ENCODE measurements at places on chromosomes 7 and 10.

- DNase-seq = no peak
Observed at GRCh38 chr7:141342621-141343408, 208.4 kb upstream of the AGK start.

DNA sequence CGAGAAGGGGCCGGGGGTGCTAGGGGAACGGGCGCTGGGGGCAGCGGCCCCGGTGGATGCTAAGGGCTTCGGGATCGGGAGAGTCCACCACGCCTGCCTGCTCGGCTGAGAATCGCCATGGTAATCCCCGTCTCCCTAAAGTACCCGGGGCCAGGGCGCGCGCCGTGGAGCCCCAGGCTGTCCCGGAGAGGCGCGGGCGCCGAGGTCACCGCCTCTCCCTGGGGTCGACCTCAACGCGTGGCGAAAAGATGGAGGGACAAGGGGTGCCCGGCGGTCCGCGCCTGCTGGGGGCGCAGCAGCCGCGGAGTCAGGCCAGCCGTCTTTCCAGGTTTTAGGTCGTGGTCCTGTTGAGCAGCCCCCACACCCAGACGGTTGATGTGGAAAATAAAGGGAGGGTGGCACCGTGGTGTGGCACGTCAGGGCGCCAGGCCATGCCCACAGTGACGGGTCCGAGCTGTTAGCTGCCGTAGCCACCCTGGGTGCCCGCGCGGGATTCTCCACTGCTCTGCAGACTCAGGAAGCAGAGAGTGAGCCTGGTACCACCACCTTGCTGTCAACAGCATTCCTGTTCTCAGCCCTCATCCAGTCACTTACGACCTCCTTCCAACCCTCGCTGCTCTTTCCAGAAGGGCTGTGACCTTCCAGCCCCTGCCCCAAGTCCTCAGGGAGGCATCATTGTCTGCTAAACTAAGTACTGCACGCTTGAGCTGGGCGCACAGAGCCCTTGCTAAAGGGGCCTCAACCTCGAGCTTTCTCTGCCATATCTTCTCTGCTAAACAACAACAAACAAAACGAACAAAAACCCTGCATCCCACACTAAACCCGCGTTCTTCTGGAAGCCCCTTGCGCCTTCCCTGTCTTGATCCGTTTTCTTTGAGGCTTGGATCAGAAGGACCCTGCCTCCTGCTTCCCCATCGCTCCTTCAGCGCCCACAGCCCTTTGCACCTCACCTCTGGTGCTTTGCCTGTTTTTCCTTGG lies 666 bp downstream of the SMKR1 start:
- no peak for DNase-seq

DNA sequence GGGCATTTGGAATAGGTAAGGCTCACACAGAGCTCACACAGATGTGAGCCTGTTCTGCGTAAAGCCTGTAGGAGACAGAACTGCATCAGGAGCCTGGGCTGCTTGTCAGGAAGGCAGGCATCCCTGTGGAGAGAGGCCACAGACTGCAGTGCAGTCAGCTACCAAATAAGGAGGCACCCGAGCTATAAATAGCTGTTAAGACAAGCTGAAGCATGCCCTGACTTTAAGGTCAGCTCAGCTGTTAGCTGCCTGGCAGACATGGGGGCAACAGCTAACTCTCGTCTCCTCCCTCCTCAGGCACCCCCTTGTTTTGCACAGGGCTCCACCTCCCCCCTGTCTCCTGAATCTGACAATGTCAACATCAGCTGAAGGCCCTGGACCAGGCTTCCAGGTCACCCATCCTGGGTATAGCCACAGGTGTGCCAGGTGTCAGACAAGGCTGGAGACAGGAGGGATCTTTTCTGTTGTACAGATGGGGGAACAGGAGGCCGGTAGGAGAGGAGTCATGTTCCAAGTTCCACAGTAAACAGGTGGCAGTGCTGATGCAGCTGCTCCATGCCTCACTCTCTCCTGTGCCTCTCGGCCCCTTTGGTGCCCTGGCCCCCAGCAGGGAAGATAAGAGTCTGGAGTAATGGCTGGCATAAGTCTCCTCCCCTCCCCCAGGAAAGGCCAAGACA lies 27.6 kb upstream of the MKRN1 start:
- no peak for DNase-seq

DNA sequence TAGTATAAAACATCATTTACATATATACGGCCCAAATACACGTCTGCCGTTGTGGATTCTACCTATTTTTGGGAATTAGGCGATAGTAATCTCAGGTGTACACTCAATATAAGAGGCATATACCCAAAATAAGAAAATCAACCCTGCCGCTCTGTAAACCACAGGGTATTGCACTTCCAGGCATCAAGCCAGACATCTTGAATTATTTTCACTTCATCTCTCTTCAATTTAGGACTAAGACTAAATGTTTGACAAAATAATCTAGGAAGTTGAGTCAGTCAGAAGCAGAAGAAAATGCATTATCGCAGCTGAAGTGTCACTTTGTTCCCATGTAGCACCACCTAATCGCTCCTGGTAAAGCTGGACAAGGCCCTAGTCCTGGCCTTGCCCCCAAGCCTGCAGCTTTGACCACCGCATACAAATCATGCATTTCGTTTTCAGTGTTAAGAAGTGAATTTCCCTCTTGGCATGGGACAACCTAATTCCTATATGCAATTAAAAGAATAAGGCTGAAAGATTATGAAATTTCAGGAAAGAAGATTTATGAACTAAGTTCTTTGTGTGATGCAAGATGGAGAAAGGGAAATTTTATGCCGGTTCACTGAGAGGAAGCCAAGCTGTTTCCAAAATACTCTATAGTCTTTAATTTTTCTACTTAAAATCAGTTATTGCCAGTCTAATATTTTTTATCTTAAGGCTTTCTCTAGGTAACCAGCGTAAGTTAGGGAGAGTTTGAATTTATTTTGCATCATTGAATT lies 26.0 kb downstream of the CABCOCO1 start:
- DNase-seq = no peak

DNA sequence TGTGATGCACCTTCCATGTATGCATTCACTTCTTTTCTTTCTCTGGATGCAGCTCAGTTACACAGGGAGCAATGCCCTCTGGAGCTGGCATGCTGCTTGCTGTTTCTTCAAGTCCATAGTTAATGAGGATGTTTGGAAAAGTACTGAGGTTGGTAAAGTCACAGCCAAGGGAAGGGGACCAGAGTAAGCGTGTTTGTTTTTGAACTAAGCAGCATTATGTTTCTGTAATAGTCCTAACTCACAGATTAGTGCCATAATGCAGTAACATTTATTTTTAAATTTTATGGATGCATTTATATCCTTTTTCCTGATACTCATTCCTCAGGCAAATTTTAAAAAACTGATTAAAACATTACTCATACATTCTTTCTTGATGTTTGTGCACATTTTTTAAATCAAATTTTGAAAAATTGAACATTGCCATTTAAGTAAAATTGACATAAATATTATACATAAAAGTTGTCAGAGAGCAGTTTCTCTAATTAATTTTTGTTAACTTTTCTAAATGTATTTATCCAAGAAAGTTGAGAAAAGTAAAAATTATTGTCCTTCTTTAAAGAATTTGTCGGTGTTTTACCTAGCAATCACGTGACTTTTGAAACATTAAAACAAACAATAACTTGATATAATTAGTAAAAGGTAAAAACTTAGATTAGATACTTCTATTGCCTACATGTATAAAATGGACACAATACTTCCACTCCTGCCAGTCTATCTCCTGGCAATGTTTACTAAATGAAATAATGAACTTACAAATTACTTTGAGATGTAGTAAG lies 659.6 kb upstream of the ANKRD30A start:
- DNase-seq = no peak

DNA sequence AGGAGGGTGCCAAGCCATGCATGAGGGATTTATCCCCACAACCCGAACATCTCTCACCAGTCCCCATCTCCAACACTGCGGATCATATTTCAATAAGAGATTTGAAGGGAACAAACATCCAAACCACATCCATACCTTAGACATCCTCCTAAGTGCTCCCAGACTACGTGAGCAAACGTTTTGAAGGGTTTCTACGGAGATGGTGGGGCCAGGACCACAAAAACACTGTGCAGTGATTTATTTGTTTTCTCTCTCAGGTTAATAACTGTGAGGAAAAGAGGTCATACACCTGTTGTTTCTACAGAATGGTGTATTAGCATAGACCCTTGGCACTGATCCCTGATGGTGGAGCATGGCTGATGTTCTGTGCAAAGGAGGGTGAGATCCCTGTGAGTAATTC lies 277.8 kb downstream of the FRMD4A start:
- DNase-seq = no peak

GRCh38 chr7:1972744-1973143 lies 260.0 kb downstream of the MAD1L1 start:
- no peak for DNase-seq

- no peak for DNase-seq
Observed at GRCh38 chr10:133481657-133482056, 27.9 kb downstream of the SCART1 start.

DNA sequence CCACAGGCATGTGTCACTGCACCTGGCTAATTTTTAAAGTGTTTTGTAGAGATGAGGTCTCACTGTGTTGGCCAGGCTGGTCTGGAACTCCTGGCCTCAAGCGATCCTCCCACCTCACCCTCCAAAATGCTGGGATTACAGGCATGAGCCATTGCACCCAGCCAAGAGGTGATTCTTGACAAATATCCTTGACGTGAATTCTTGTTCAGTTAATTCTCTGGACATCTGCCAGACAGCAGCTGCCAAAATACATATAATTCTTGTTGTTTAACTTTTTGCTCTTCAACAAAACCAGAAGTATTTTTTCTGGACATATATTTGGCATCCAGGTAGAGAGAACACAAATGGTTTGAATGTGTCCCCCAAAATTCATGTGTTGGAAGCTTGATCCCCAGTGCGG lies 3.2 kb downstream of the ACADSB start:
- DNase-seq = no peak

- no peak for DNase-seq
Observed at GRCh38 chr10:51176976-51177695, 102.8 kb downstream of the PRKG1 start.

GRCh38 chr10:68550747-68551411 lies 9.3 kb upstream of the TET1 start:
- peak; percentile 66 for DNase-seq

- DNase-seq = no peak
Observed at GRCh38 chr10:13665516-13666262, 78.9 kb downstream of the PRPF18 start.

DNA sequence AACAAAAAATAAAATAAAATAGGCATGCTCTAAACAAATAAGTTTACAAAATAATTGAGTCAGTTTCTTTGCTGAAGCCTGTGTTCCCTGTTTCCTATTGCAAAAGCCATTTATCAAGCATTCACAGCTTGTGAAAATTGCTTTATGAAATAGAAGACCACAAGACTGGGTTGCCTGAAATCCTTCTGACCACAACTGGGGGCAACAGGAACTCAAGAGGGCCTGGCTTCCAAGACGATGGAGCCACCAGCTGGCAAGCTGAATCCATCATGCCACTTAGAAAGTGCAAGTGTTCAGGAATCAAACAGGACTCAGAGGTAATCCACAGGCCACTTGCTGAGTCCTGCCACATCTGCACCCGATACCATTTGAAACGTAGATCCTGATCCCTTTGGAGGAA lies 752 bp upstream of the ABCA13 start:
- DNase-seq = no peak

DNA sequence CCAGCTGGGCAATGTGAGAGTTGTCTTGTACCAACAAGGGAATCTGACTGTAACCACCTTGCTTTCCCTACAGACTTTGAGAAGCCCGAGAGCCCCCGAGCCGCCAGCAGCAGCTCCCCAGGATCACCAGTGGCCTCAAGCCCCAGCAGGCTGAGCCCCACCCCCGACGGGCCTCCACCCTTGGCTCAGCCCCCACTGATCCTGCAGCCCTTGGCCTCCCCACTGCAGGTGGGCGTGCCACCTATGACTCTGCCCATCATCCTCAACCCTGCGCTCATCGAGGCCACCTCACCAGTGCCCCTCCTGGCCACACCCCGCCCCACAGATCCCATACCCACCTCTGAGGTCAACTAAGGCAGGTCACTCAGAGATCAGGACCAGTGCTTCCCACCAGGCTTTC lies 13.5 kb upstream of the NFKB2 start:
- no peak for DNase-seq

GRCh38 chr7:88771417-88771816 lies 11.9 kb downstream of the ZNF804B start:
- DNase-seq = no peak

GRCh38 chr10:529468-530230 lies 159.8 kb downstream of the DIP2C start:
- no peak for DNase-seq

- no peak for DNase-seq
Observed at GRCh38 chr10:132419538-132420468, 22.8 kb downstream of the PWWP2B start.

DNA sequence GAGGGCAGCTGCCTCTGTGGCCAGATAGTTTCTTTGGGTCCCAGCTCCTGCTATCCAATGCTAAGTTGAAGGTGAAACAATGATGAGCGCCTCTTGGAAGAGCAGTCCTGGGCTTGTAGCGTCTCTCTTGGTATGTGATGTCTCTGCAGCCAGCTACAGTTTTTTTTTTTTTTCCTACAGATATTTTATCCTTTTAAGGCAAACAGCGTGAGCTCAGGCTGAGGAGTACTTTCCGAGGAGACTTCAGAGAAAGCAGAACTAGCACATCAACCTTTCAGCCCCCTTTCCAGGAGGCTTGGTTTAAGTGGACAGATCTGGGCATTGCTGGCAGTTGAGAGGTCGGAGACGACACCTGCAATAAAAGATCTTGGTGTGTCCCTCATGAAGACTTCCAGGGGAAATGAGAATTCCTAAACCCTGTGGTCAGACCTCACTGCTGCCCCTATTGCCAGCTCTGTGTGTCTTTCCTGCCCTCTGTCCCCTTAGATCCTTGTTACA lies 9.1 kb downstream of the PRKG1 start:
- DNase-seq = no peak

GRCh38 chr7:100874577-100875355 lies at the start of gene SRRT:
TSS of gene SRRT (plus strand) at chr7:100875103. CDS start at chr7:100875591, 488 bp downstream.
- peak; percentile 97 for DNase-seq

- no peak for DNase-seq
Observed at GRCh38 chr7:45687185-45687560, 113.0 kb downstream of the ADCY1 start.

- no peak for DNase-seq
Observed at GRCh38 chr7:29177963-29178600, 16.5 kb upstream of the CHN2 start.

DNA sequence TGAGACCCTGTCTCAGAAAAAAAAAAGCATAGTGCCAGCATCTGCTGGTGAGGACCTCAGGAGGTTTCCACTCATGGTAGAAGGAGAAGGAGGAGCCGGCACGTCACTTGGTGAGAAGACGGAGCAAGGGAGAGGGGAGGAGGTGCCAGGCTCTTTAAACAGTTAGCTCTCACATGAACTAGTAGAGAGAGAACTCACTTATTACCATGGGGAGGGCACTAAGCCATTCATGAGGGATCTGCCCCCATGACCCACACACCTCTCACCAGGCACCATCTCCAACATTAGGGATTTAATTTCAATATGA lies 62.9 kb upstream of the VKORC1L1 start:
- no peak for DNase-seq

DNA sequence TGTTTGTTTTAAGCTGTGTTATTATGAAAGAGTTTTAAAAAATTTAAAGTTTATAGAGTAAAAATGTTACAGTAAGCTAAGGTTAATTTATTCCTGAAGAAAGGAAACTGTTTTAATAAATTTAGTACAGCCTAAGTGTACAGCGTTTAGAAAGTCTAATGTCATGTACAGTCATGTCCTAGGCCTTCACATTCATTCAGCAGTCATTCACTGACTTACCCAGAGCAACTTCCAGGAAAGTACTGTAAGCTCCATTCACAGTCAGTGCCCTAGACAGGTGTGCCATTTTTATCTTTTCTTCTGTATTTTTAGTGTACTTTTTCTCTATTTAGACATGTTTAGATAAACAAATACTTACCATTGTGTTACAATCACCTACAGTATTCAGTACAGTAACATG lies 126.8 kb downstream of the TPK1 start:
- no peak for DNase-seq
